Amygdala (tissue), 56 donors: ENCODE measurements at places on chromosomes 13 and 19.

GRCh38 chr19:55239004-55239403 lies 10.4 kb upstream of the TMEM86B start:
- DNase-seq, result no peak

GRCh38 chr13:100447831-100448230 lies 140.8 kb downstream of the GGACT start:
- no peak for DNase-seq

DNA sequence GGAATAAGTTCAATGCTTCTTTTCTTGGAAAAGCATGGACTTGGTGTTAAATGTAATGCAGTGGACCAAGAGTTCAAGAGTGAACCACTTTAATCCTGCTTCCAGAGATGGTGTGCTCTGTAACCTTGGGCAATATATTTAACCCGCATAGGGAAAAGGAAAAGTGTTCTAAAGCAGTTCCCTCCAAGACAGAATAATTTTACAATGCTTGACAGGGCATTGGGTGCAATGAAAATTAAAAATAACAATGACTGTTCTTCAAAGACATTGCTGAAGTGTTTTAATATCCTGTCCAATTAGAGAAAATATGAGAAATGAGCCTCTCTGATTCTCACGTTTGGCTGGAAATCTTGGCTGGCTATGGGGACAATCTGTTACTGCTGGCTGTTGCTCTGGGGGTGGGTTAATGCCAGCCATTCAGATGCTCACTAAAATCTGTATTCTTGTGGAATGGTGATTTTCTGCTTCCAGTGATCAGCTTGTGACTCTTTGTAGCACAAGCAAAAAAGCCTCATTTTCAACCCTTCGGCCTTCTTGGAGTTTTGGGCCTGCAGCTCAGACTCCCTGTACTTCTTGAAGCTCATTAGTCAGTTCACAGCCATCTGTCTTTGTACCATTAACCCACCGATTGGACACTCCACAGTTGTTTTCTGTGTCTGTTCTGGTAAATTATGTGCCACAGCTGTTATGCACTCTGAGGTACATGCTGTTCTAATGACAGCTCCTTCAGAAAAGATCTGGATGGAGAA lies 310.6 kb downstream of the LMO7 start:
- DNase-seq, result no peak

DNA sequence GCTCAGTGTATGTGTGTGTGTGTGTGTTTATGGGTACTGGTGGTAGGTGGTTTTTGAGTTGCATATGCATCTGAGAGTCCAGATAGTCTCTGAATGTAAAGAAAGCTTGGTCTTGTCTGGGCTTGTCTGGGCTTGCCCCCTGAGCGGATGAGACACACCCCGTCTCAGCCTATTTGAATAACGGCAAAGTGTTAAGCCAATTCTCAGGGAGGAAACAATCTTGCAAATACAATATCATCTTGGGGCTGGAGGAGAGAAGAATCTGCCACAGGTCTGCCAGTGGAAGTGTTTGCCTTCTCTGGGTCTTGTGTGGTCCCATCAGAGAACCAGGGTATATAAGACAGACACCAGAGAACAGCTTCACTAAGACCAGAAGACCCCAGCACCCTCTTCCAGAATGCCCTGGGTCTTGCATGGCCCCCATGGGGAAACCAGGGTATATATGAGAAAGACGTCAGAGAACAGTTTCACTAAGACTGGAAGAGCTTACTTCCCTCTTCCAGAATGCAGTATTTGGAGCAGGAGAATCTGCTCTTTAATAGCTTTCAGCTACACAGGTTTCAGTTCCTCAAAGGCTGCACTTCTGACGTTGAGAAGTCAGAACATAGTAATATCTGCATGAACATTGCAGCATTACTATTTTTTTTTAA lies 13.3 kb downstream of the CD70 start:
- DNase-seq, result no peak

DNA sequence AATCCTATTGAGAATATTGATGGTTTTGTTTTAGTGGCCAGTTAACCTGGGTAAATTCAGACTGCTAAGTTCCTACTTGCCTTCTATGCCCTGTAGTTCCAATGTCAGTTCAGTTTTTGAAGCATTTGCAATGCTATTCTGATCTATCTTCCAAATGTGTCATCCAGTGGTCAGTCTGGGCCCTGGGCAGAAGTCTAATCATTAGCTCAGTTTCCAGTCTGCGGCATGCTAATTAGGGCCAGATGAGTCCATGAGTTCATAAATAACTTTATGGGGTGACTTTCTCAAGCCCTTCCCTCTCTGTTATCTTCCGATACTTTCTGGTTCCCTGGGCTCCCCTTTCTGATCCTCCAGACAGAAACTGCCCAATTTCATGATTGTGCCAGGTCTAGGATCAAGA lies 32.7 kb downstream of the FAM187B start:
- DNase-seq, result no peak

DNA sequence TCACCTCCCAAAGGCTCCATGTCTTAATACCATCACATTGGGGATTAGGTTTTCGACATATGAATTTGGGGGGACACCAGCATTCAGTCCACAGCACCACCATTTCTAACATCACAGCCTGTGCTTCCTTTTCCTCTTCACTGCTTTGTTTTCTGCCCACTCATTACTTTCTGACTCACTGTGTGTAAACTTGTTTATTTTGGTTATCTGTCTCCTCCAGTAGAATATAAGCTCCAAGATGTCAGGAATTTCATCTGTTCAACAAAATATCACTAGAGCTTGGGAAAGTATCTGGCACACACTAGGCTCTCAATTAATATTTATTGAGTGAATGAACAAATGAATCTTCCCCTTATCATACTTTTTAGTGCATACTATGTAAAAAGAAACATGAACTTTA lies 152.0 kb downstream of the NUFIP1 start:
- no peak for DNase-seq

GRCh38 chr13:50255639-50256038 lies 240.4 kb downstream of the KCNRG start:
- DNase-seq, result no peak

GRCh38 chr19:43457809-43458208 lies 7.6 kb downstream of the LYPD3 start:
- DNase-seq, result no peak

DNA sequence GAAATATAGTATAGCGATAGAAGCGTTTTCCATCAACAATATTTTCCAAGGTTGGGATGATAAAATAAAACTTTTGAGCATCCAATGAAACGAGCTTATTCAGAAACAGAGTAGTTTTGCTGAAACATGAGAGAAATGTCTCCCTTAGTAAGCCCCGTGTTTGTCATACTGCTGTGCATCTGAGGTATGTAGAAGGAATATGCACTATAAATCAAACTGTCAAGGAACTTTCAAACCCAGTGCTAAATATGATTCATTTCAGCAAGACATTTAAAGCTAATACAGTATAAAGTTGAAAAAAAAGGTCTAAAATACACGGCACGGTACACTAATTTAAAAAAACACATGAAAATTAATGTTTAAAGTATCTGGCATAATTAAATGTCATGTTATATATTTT lies 546.2 kb downstream of the SLITRK5 start:
- DNase-seq, result no peak
